ENCODE measurements at places on chromosomes 16 and 17.

- DNase-seq = no peak
Measured at GRCh38 chr17:66340720-66341119, 38.3 kb downstream of the PRKCA start.

DNA sequence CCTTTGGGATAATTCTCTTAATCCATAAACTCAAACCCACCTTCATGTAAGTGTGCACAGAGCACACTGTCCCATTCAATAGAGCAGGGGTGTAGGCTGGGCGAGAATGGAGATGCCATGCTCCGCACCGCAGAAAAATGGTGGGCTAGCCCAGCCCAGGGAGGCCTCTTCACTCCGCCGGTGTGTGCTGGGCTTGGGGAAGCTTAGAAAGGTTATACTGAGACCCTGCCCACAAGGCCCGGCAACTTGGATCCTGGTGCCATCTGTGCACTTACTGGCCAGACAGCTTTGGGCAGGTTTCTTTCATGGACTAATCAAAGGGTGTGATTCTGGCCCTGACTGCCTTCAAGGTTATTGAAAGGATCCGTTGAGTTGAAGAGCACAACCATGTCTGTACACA, 3.7 kb upstream of the STAT5A start:
- no peak for DNase-seq

DNA sequence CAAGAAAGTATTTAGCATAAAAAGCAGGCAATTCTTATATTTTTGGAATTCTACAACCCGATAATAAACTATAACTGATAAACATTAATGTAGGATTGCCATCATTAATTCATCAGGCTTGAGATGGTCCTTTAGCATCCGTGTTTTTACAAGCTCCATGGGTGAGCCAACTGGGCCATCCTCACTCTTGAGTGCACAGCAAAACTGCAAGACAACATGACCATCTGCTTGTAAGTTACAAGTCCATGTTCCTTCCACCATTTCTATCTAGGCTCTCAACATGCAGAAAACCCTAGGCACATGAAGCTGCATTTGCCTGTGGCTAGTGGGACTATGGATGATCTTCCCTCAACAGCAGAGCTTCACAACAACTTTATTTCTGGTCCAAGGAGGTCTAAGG, 40.1 kb downstream of the ADAMTS18 start:
- DNase-seq = no peak

- no peak for DNase-seq
Measured at GRCh38 chr17:14514973-14515372, 214.1 kb downstream of the HS3ST3B1 start.

GRCh38 chr16:47519996-47520679, 59.0 kb downstream of the PHKB start:
- no peak for DNase-seq

- no peak for DNase-seq
Measured at GRCh38 chr16:49629851-49630250, 226.1 kb downstream of the ZNF423 start.

DNA sequence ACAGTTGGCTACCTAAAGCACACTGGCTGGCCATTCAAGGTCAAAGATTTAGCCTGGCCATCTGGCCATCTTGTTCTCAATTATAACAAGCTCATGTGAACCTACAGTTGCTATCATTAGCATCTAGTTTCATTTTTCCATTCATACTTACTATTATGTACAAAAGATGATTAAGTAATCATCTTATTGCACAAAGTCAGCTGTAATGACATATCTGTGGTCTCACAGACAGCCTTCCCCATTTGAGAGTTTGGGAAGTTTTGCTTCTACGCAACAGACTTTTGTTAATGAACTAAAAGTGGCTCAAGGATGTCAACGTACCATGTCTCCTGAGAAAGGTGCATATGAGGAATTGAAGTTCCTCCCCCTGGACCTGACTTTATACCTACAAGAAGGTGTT, 51.3 kb downstream of the HS3ST3B1 start:
- no peak for DNase-seq

DNA sequence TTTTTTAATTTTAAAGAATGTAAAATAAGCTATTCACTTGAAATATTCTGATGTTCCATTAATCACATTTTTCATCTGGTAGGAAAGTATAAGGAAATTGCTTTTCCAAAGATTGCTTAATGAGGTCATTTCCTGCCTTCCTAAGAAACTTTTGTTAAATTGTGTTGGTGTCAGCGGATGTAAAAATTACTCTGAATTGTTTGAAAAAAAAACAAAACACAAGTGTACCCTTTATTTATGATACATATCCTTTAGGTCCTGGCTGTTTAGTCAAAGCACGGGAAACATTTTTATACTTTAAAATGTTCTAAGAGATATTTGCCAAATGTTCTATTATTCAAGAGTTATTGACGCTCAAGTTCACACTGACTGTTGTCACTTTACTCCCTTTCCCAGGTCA, 1357.4 kb upstream of the GOT2 start:
- no peak for DNase-seq

DNA sequence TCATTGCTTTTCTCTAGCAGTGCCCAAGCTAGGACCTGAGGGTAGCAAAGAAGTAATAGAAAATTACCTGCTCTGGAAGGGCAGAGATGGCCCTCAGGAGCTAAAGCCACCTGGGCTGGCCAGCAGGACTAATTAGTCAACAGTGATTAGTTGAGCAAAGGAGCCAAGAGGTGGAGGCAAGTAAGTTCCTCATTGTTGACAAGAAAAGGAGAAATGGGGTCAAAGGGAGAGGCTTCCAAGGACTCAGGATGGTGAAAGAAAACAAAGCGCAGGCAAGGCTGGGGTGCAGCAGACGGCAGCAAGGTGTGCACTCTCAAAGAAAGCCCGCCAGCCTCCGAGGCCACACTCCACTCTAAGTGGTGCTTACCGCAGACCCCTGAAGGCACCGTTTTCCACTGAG, 44.6 kb downstream of the CMTM4 start:
- no peak for DNase-seq

DNA sequence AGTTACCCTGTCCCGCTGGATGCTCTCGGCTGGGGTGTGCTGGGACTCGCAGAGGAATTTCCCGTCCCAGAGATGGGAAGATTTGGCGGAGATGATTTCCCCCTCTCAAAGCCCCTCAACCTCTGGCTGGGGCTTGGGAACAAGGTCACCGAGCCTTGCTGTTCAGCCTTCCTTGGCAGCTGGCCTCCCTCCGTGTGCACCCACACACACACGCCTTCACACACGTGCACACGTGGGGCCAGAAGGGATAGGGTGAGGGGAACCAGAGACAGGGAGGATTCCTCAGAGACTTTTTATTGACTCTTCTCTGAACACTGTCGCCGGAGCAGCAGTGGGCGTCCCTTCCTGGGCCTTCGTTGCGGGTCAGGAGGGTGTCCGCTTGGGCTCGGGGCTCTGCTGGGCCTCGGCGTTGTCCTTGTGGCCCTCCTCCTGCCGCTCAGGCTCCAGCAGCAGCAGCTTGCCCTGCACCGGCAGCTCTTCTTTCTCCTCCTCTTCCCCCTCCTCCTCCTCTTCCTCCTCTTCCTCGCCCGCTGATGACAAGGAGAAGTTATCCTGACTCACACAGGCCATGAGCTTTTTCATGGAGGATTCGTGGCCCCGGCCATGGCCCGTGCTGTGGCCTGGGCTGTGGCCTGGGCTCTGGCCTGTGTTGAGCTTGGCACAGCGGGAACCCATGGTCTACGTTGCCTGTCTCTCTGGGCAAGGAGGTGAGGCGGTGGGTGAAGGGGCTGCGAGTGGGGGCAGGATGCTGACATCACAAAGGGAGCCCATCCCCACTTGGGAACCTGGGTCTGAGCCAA, at the start of gene PRM3:
Gene PRM3 (minus strand): TSS at position 709 of the 800 bp plus-strand sequence. CDS start 34 bp downstream, at position 675.
- DNase-seq = no peak

DNA sequence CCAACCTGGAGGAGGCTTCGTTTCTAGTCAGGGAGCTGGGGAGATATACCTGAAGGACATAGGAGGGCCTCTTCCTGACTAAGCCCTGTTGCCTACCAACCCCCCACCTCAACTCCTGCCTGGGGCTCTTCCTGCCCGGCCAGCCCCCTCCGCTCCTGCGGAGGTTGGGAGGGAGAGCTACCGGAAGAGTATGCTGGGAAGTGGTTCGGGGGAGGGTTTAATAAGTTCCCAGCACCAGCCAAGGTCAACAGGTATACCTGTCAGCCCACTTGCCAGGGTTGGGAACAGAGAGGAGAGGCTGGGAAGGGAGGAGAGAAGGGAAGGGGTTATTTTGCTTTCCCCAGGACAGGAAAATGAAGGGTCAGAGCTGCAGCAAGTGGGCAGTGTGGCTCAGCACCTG, 4.7 kb downstream of the PPP1R1B start:
- no peak for DNase-seq

GRCh38 chr16:31248344-31248743, 11.4 kb upstream of the ITGAM start:
- no peak for DNase-seq

GRCh38 chr16:54075446-54075845, 211.1 kb downstream of the IRX3 start:
- no peak for DNase-seq

GRCh38 chr17:7133424-7133823, 18.8 kb upstream of the ASGR2 start:
- DNase-seq = no peak

- DNase-seq = no peak
Measured at GRCh38 chr17:71578446-71578845, 542.4 kb upstream of the SOX9 start.

DNA sequence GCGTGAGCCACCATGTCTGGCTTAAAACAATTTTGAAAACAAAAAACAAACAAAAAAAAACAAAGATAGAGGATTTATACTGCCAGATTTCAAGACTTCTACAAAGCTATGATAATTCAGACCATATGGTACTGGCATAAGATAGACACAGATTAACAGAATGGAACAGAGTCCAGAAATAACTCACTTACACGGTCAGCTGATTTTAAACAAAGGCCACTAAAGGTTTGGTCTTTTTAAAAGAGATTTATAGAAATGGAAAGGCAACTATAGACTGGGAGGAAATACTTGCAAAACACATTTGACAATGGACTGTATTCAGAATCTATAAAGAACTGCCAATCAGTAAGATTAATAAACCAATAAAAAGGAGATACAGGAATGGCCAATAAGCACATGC, 48.6 kb upstream of the MNT start:
- DNase-seq = no peak

DNA sequence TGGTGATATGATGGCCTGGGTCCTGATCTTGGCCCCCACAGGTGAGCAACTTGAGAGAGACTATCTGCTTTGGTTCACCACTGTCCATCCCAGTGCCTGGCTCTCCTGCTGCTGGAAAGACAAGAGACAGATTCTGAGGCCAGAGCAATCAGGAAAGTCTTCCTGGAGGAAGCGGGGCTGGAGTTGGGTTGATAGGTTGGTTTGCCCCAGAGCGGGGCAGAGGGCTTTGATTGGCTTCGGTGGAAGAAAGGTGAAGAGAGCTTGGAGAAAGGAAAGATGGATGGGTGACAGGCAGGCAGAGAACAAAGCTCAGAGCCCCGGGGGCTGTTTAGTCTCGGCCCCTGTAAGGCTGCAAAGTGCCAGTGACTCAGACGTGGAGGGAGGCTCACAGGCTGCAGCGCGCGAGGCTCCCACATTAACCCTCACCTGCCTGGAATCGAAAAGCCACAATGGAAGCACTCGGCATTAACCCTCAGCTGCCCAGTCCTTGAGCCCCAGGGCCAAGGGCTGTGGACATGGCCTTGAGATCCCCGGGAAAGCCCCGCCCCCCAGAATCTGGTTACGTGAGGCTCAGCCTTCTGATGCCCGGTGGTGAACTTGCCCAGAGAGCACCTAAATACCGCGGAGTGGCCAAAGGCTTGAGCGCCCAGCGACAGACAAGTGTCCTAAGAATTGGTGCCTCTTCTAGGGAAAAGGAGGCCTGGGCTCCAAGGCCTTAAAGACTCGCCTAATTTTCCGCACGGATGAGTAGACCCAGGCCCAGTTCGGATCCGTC, 996 bp upstream of the CPNE2 start:
- DNase-seq = peak; percentile 45

- peak; percentile 68 for DNase-seq
Measured at GRCh38 chr17:49851387-49852291, 3.8 kb upstream of the TAC4 start.

DNA sequence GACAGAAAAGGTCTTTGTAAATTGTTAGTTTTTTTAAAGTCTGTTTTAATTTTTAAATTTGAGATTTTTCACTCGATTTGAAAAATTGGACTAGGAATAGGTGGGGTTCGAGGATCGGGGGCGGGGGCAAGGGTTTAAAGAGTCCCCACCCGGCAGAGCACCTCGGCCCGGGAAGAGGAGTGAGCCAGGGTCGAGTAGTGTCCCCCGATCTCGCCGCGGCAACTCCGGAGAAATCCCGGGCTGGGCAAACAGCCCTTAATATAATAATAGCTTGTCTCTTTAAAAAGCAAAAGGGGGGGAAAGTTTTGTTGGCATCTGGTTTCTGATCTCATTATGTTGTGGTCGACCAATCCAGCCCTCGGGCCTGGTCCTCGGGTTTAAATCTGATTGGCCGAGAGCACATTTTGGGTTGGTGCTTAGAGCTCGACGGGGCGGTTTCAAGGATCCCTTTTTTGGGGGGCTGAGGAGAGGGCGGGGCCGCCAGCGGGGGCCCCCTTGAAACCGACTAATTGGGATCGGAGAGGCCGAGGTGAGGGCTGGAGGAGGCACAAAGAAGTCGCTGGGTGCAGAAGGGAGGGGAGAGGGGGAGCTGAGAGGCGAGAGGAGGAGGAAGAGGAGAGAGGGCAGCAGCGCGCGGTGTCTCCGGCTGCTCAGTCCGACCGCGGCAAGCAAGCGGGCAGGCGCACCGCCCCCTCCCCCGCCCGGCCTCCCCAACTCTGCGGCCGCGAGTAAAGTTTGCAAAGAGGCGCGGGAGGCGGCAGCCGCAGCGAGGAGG, at the start of gene FZD2:
Gene FZD2 (plus strand): TSS at position 653 of the 775 bp plus-strand sequence. CDS start 205 bp downstream, outside the sequence.
- peak; percentile 100 for DNase-seq

DNA sequence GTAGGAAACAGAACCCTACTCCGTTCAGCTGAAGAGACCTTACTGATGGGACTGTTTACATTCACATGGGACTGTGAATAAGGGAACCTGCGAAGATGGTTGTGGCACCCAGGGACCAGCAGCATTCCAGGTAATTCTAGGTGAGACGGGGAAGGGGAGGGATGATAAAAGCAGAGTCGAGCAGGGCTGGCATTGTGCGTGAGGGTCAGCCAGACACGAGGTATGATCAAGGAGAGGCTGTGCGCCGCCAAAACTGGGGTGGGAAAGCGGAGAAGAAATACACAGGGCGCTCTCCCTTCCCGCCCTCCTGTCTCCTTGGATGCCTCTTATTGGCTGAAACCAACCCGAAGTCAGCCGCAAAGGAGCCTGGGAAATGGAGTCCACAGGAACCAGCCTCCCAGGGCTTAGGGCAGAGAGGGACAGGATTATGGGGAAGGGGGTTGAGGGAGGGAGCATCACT, 38.4 kb upstream of the CSNK2A2 start:
- peak; percentile 54 for DNase-seq

GRCh38 chr17:48283411-48283810, 146.6 kb downstream of the SKAP1 start:
- DNase-seq = no peak

GRCh38 chr16:15919331-15919730, 30.1 kb upstream of the ABCC1 start:
- no peak for DNase-seq

GRCh38 chr16:68519225-68519745, 19.8 kb upstream of the ZFP90 start:
- no peak for DNase-seq

- no peak for DNase-seq
Measured at GRCh38 chr16:2992383-2993081, 12.3 kb upstream of the PKMYT1 start.

All from fibroblast of skin of right quadriceps (primary cell).